ENCODE measurements at places on chromosomes 6 and 20.

DNA sequence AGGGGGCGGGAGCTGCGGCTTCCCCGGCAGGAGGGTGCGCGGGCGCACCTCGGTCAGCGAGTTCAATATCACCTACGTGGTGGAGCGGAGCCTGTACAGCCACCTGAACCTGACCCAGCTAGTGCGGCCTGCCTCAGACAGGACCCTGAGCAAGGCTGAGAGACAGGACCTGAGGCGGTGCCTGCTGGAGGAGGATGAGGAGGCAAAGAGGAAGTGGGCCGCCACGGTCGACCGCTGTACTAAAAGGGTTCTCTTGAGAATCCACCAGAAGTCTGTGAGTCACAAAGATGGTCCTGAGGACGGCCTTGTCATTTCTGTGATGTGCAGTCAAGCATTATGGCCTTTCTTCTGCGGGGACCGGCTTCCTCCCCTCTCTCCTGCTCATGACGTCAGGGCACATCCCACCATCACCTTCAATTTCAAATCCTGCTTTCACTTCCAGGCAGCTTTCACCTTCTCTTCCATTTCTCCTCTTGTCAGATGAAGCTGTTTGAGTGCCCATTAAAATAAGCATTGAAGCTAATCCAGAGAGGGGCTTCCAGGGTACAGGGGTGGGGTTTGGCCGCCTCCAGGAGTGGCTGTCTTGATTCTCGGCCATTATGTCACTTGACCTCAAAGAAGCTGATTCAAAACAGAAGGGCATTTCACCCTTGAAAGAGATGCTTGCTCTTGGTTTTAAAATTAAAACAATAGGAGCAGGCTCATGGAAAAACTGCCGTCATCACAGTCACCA lies 177.6 kb downstream of the SASH1 start:
- peak; percentile 53 for DNase-seq

GRCh38 chr20:63176034-63176426 lies 39.9 kb downstream of the YTHDF1 start:
- DNase-seq: no peak

DNA sequence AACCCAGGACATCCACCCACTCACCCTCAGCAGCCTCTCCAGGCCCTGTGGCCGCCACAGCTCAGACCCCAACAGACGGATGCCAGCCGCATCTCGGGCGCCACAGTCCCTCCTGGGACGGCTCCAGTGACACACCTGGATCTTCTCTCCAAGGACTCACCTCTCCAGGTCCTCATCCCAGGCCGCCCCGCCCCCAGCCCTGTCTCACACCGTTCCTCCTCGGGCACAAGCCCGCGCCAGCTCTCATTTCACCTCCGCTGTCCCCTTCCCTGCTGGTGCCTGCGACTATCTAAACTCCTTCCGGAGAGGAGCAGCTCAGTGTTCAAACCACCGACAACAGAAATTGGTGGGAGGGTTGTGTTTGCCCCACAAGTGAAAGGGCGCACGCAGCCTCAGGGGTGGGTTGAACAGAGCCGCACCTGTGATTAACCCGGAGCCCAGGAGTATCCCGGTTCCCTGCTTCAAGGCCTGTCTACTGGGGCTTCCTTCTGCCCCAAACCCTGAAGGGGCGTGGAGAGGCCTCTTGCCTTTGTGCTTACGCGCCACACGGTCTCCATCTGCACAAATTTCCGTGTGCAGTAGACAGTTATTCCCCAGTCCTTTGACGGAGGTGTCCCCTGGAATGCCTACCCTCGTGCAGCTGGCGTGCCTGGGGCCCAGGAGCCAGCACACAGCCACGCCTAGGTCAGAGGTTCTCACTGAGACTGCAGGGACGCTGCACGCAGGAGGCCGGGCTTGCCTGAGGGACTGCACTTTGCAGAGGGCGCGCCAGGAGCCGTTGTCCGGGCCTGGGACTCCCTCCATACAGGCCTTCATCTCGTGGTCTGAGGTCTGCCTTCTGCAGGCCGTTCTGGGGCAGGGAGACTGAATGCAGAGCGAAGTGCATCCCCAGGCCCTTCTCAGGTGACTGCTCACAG lies 232.7 kb downstream of the DLL1 start:
- DNase-seq: no peak

DNA sequence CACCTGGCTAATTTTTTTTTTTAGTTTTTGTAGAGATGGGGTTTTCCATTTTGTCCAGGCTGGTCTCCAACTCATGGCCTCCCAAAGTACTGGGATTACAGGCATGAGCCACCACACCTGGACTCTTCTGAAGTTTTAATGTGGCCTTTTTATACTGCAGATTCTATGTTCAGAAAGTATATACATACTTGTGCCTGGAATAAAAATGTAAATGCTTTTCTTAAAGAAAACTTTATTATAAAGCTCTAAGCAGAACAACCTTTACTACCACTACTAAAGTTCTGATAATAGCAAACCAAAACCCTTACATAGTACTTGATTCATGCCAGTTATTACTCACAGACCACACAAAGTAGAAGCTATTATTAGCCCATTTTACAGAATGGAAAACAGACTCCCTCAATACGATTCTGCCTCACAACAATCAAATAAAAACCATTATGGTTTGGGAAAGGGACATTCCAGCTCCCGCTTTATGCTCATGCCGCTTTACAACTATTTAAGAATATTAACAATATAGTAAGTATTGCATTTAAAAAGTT lies 5.3 kb downstream of the PHIP start:
- no peak for DNase-seq

DNA sequence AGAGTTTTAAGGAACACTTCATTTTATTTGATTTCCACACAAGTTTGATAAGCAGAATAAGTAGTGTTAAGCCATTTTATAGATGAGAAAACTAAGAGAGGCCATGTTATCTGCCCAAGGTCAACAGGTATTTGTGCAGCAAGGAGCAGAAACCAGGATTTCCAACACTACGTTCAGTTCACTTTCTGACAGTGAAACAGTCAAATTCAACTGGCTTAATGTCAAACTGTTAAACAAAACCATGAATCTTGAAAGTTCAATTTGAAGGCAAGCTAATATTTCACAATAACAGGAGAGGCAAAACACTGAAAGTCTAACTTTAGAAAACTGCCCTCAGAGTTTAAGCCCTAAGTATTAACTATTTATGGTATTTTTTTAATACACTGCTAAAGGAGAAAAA lies 32.6 kb downstream of the DTNBP1 start:
- no peak for DNase-seq

GRCh38 chr6:36691612-36692011 lies 6.0 kb upstream of the RAB44 start:
- no peak for DNase-seq

DNA sequence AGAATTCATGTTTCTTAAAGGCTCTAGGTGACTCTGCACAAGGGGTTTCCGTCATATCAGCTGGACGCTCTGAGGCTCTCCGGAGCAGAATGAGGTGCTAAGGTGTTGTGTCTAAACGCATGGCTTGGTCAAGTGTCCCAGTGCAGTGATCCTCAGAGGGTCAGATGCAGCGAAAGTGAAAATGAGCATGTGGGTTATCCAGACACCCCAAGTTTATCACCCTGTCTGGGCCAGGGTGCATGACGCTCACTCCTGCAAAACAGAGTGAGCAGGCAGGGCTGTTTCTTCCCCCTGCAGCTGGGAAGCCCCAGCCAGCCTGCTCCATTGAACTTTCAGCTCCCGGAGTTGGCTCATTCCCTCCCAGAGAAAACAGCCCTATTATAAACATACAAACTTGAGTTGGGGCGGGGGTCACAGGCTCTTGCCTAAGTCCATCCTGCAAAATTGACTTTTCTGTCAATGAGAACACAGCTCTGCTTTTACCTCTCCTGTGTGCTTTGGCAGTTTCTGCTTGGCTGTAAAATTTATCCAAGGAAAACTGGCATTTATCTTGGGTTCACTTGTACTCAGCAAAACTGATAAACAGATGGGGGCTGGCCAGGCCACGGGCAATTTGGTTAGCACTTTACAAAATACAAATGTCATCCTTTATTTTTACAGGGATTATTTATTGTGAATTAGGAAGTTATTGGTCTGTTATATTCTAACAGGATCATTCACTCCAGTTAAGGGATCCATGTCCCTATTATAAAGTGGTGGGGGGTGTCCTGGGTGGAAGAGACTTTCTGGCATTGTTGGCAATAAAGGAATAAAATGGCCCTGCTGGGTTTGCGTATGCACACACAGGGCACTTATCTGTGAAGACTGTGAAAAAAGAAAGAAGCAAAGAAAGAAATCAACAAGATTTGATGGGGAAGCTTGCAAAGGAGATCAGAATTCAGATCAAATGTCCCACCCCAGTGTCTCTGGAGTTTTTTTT lies 154.9 kb downstream of the FOXA2 start:
- DNase-seq: no peak

- DNase-seq: no peak
Measured at GRCh38 chr6:5531853-5532375, 270.6 kb downstream of the FARS2 start.

DNA sequence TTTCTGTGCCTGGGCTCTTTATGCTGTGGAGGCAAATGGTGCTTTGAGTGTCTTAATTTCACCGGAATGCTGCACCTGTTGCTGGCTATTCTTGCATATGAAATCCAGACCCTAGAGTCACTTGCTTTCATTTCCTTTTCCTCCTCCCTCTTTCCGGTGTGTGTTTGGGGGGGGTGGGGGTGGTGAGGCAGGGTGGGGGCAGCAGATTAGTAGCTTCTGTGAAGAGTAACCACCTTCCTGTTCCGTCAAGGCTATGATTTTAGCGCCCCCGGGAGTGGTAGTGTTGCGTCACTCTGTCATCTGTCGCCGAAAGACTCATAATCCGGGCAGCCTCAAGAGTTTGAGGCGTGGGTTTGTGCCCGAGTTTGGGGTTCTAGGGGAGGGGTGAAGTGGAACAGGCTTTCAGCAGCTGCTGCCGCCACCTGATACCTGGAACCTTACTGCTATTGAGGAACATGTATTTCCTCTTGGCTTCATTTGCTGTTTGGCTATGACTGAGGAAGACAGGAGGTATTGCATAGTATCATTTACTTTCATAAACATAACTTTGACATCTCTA lies 49.1 kb downstream of the UTRN start:
- peak; percentile 33 for DNase-seq

GRCh38 chr6:63731930-63732329 lies 96.3 kb downstream of the PHF3 start:
- DNase-seq: no peak

DNA sequence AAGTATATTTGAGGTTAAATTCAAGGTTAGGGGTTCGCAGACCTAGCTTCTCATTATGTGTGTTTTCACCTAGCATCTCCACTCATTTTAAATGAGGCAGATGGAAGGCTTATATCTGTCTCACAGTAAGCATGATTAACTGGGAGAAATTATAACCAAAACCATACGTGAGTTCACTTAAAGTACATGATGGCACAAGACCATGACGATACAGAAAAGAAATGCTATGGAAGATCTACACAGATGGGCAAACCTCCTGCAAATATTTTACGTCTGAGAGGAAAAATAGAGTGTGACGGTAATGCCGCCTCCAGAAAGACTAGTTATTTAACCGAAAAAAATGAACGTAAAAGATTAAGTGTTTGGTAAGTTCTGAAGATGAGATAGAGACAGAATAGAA lies 337.8 kb downstream of the FARS2 start:
- DNase-seq: no peak

GRCh38 chr6:30942338-30943060 lies 1.7 kb downstream of the MUCL3 start:
- DNase-seq: no peak

DNA sequence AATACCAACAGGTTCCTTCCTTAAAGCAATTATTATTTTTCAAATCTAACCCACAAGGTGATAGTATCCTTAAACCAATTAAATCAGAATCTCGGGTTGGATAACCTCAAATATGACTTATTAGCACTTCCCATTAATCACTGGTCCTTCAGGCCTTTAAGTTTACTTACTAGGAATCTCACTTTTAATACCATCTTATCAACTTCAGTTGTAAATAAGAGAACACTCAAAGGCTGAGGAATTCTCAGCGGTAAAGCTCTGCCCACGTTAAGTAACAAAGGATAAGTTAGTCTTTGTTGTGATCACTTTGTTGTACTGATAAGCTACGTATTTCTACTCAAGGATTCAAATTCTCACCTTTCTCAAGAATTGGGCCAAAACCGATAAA lies 82.0 kb downstream of the OR2B2 start:
- DNase-seq: no peak

- DNase-seq: no peak
Measured at GRCh38 chr20:10843146-10843711, 169.4 kb upstream of the JAG1 start.

GRCh38 chr6:26217714-26218075 lies 130.5 kb downstream of the HFE start:
- DNase-seq: no peak

- peak; percentile 18 for DNase-seq
Measured at GRCh38 chr6:37381579-37381978, 27.8 kb downstream of the RNF8 start.

DNA sequence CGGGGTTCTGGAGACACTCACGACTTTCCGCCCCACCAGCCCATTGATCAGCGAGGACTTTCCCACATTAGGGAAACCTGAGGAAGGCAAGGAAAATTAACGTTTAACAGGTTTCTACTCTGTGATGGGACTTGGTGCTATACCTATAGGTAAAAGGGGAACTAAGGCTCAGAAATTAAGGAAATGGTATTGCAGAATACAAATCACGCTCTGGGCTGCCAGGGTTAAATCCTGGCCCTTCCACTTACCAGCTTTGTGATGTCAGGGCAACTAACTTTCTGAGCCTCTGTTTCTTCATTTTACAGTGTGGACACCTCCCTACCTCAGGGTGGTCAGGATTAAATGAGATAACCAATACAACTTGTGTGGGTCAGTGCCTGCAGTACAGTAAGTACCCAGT lies 8.8 kb downstream of the GNL1 start:
- no peak for DNase-seq

DNA sequence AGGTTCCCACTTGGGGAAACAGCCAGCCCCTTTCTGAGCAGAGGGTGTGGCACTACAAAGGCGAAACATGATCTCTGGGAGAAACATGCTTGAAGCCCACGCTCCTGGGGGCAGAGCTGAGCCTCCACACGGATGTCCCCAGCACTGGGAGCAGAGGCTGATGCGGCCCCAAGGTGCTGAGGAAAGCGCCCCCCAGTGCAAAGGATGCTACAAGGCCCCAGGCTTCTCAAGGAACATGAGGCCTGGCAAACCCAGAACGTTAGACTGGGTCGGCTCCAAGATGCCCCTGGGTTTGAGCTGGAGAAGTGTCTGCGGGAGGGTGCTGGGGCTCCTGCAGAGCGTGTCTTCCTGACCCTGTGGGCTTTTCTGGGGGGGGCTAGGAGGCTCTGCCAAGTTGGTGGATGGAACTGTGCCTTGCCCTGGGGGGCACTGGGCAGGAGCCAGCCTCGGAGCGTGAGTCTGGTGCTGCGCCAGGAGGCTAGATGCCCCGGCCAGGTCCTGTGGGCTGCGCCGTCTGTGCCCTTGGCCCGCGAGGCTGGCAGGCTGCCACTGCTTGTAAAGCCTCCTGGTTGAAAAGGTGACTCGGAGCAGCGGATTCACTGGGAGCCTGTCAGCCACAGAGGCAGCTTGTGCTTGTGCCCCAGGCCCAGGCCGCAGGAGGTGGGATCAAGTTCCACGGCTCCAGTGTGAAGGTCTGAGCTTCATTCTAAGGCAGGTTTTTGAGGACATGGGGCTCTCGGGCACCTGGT lies 8.1 kb downstream of the SYNJ2 start:
- DNase-seq: no peak

DNA sequence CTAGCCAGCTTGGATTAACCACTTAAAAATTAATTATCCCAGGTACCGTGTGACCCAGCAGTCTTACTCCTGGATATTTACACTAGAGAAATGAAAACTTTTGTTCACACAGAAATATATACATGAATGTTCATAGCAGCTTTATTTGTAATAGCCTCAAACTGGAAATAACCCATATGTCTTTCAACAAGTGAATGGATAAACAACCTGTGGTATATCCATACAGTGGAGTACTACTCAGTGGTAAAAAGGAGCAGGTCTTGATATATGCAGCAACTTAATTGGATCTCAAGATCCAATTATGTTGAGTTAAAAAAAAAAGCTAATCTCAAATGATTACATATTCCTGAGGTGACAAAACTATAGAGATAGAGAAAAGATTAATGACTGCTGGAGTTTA lies 381.4 kb downstream of the CDKAL1 start:
- DNase-seq: no peak

Data from GM18507 (cell line).